ENCODE measurements at places on chromosomes 3 and 15.

DNA sequence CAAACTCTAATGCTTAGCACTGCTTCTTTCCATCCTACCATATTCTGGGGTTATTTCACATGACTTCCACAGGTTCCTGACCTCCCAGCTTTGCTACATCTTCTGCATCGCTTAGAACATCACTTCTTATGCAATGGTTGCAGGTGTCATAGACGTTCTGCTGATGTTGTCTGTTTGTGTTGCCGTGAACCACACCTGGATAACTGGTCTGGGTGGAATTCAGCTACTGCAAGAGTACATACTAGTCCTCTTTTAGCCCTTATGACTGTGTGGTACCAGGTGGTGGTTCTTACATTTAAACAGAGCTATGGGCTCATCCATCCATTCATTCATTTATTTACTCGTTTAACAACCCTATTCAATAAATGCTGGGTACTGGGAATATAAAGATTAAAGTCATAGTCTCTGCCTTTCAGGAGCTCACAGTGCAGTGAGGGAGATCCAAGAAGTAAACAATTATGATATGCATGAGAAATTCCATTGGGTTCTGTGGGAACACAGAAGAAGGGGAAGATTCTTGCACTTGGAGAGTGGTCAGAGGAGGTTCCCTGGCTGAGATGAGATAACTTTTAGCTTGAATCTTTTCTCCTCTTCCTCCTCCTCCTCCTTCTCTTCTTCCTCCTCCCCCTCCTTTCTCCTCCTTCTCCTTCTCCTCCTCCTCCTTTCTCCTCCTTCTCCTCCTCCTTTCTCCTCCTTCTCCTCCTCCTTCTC is 30.8 kb downstream of the TMEM45A start:
- DNase-seq = no peak

DNA sequence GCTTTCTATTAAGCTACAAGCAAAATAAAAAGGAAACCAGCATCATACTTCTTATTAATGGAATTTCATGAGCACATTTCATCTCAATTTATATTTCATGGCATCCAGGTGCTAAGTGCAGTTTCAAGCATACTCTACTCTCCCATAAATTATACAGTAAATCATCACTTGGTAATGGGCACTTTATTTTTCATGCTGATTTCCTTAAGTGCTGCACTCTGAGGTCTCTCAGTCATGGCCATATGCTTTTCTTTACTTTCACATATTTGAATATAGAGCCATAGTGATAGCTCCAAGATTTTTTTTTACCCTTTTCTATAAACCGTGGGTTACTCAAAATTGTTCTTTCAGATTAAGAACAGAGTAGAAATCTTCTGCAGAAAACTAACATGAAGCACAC is 1505.7 kb upstream of the CADM2 start:
- DNase-seq = no peak

- DNase-seq = peak; percentile 46
Observed at GRCh38 chr3:127750226-127751031, 71.9 kb downstream of the MGLL start.

DNA sequence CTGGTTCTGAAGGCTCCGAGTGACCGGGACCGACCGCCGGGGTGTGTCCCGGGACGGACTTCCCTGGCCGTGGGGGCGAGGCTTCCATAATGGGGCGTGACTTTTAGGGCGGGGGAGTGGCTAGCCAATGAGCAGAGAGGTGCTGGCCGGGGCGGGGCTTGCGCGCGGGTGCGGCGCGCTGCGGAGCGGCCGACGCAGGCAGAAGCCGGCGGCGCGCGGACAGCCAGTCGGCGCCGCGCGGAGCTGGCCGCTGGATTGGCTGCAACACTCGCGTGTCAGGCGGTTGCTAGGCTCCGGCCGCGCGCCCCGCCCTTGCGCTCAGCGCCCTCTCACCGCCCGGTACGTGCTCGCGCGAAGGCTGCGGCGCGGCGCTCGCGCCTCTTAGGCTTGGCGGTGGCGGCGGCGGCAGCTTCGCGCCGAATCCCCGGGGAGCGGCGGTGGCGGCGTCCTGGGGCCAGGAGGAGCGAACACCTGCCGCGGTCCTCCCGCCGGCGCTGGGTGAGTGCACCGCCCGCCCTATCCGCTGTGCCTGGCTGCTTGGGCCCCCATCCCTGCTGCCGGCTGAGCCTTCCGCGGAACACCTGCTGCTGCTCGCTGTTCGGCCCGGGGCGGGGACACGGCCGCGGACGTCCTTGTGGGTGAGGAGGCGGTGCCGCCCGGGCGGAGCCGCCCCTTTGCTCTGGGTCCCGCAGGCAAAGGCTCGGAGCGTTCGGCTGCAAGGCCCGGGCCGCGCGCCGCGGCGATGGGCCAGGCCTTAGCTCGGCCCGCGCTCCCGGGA is at the start of gene DAG1:
Gene DAG1, plus strand, starts transcription at position 332 of the 778 bp plus-strand sequence. CDS start 40,268 bp downstream, outside the sequence.
- peak; percentile 88 for DNase-seq

GRCh38 chr15:59691194-59691805 is 2.2 kb upstream of the BNIP2 start:
- DNase-seq = no peak

All from HL-60 (cell line).